H4 (cell line): ENCODE measurements at places on chromosomes 11 and 22.

DNA sequence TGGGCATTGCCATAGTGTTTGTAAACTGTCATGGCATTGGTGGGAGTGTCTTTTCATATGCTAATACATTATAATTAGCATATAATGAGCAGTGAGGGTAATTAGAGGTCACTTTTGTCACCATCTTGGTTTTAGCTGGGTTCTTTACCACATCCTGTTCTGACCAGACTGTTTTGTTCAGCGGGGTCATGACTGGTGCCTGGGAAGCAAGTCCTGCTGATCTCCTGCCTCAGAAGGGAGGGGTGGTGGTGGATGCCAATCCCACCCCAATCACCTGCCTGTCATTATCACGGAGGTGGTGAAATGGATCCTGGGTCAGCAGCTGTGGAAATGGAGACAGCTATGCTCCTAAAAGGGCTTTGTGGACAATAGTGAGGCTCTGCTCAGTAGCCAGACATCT lies 31.2 kb downstream of the IL18 start:
- no peak for DNase-seq

DNA sequence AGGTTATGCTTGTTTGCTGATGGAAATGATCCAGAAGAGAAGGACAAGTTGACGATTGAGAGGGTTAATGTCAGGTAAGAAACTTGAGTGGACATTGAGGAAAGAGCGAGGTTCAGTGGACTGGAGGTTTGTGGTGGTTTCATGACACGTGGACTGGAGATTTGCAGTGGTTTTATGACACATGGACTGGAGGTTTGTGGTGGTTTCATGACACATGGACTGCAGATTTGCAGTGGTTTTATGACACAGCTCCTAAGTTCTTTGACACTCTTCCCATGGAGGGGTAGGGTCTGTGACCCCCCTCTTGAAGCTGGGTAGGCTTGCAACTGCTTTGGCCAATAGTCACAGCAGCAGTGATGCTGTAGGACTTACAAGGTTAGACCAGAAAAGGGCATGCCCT lies 5.4 kb upstream of the MAPK8IP2 start:
- no peak for DNase-seq

DNA sequence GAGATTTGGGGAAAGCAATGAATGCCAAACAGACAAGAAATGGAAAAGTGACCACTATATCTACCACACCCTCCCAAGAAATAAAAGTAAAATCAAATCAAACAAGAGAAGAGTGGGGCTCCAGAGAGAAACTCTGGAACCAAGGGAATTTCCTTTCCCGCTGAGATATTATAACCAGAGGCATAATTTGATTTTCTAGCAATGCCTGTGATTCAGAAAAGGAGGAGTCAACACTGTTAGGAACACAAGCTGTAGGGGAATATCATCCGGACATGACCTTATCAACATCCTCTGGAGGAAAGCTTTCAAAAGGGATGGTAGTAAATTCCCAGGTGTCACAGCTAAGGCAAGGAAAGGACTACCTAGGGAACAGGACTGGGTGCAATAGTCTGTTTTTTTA lies 29.6 kb upstream of the LRRC55 start:
- no peak for DNase-seq

DNA sequence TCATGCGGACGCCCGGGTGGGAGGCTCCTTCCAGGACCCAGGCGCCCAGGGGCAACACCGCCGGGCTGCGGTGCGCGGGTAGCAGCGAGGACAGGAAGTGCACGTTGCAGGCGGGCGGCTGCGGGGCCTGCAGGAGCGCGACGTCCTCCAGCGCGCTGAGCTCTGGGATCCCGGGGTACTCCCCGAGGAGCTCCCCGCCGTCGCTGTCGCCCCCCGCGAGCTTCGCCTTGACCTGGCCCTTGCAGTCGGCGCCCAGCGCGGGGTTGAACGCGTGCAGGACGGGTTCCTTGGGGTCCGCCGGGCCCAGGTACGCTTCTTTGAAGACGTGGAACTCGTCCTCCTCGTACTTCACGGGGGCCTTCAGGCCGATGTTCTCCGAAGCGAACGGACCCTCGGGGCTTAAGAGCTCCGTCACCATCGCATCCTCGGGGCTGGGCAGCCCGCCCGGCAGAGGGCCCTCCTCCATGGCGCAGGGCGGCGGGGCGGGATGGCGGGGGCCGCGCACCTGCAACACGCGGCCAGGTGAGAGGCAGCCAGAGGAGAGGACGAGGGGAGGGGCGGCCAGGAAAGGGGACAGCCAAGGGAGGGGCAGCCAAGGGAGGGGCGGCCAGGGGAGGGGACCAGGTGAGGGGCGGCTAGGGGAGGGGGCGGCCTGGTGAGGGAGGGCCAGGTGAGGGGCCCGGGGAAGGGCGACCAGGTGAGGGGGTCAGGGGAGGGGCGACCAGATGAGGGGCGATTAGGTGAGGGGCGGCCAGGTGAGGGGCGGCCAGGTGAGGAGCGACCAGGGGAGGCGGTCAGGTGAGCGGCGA lies 921 bp downstream of the TESMIN start:
- DNase-seq: no peak

DNA sequence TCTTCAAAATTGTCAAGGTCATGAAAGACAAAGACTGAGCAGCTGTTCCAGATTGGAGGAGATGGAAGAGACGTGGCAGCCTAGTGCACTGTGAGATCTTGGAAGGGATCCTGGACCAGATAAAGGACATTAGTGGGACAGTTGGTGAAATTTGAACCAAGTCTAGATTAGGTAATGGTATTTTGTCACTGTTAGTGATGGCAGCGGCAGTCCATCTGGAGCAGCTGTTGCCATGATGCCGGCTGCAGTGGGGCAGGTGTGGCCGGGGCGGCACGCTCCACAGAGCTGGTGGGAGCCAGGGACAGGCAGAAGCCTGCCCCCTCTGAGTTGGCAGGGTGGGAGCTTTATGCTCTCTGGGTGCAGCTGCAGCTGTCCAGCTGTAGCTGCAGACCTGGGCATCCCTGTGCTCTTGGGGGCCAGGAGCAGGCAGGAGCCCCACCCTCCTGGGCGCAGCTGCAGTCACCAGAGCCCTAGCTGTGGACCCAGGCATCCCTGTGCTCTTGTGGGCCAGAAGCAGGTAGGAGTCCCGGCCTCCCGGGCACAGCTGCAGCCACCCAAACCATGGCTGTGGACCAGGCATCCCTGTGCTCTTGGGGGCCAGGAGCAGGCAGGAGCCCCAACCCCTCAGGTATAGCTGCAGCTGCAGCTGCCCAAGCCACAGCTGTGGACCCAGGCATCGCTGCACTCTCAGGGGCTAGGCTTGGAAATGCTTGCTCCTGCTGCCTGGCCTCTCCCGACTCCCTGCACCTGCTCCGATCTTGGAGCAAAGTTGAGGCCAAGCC lies 20.7 kb downstream of the DIXDC1 start:
- no peak for DNase-seq

DNA sequence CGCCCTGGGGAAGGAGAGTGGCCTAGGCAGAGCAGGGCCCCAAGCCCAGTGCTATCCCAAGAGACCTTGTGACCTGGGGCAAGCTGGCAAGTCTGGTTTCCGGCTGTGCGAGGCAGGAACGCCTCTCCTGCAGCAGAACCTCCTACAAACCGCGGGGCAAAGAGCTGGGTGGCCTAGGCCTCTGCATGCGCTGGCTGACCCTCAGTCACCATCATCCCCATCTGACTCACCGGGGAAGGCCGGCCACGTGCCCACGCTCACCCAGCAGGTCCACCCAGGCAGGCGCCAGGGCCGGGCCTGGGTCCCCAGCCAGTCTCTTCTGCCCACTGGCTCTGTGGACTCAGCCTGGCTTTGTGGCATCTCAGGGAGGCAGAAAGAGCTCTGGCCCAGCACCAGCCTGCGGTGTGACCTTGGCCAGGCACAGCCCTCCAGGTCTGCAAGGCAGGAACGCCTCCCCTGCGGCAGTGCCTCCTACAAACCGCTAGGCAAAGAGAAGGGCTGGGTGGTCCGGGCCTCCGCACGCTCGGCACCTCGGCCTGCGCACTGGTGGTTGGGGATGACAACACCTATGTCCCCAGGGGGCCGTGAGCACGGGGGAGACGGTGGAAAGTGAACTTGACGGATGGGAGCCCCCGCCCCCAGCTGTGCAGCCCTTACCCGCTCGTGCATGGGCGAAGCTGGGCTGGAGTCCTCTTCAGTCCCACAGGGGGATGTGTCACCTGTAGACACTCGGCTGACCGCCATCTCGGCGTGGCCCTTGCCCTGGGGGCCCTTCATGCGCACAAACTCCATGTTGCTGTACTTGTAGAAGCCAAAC lies 38.2 kb downstream of the KIAA0930 start:
- peak; percentile 87 for DNase-seq

GRCh38 chr11:120226714-120227113 lies 13.2 kb upstream of the POU2F3 start:
- no peak for DNase-seq

DNA sequence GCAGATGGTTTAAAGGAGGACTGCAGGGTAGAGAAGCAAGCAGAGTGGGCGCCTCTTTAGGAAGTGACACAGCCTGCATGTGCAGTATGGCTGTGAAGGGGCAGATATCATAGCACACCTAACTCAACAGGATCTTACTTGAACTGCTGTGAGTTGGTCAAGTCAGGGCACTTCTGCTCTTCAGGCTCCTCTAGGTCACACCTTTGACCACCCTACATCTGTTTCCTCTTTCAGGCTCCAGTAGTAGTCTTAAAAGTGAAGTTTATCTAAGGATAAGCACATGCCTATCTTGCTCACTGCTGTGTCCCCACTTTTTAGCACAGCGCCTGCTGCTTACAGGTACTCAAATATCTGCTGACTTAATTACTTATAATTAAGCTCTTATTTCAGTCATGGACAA lies 6.5 kb downstream of the MRPL16 start:
- no peak for DNase-seq

GRCh38 chr11:45165386-45165785 lies 18.9 kb downstream of the PRDM11 start:
- no peak for DNase-seq

- no peak for DNase-seq
Measured at GRCh38 chr11:117282956-117283355, 8.2 kb upstream of the BACE1-AS start.

- DNase-seq: no peak
Measured at GRCh38 chr22:22216450-22216959, 28.1 kb upstream of the VPREB1 start.

- DNase-seq: no peak
Measured at GRCh38 chr11:93389737-93390136, 59.2 kb downstream of the DEUP1 start.

DNA sequence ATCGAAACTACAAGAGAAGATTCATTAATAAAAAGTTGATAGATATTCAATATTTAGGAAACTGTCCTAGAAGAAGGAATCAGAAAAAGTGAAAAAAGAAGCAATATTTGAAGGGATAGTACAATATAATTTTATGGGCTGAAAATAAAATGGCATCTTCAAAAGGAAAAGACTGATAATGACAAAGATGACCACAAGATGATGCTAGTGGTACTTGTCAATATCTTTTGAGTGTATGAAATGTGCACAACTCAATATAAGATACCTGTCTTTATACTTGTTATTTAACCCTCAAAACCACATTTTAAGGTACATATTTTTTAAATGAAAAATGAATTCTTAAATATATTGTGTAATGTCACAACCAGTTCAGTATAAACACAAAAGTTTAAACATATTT lies 1059.6 kb upstream of the RAG2 start:
- peak; percentile 43 for DNase-seq

DNA sequence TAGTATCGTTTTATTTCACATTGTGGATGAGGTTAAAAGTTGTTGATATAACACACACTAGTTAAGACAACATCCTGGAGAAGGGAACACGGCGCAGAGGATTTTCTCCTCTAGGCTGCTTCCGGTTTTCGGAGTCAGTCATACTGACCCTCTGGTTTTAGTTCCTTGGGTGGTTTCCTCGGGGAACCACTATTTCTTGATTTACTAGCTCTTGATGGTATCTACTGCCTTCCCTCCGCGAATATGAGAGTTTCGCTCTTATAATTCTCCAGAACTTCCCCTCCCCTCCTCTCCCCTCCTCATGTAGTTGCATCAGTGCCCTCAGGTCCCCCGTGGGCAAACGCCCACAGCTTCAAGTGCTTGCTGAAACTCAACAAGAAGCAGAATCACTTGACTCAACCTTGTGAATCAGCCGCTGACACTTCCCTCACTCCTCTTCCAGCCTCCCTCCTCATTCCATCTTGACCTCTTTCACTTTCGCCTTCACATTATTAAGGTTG lies 15.9 kb upstream of the APOBEC3A start:
- no peak for DNase-seq

DNA sequence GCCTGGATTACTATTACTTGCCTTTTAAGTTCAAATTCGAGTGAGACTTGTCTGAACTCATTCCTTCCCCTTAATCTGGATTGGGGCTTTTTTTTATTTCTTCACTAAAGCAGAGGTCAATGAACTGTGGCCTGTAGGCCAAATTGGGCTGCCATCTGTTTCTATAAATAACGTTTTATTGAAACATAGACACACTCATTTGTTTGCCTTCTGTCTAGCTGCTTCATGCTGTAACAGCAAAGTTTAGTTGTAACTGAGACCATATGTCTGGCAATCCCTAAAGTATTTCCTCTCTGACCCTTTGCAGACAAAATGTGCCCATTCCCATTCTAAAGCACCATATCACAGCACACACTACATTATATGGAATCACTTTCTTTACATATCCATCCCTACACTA lies 207.9 kb upstream of the ISX start:
- DNase-seq: no peak

- no peak for DNase-seq
Measured at GRCh38 chr11:103546236-103546635, 437.0 kb downstream of the DYNC2H1 start.

GRCh38 chr11:78041843-78042440 lies 18.9 kb upstream of the KCTD14 start:
- DNase-seq: no peak

DNA sequence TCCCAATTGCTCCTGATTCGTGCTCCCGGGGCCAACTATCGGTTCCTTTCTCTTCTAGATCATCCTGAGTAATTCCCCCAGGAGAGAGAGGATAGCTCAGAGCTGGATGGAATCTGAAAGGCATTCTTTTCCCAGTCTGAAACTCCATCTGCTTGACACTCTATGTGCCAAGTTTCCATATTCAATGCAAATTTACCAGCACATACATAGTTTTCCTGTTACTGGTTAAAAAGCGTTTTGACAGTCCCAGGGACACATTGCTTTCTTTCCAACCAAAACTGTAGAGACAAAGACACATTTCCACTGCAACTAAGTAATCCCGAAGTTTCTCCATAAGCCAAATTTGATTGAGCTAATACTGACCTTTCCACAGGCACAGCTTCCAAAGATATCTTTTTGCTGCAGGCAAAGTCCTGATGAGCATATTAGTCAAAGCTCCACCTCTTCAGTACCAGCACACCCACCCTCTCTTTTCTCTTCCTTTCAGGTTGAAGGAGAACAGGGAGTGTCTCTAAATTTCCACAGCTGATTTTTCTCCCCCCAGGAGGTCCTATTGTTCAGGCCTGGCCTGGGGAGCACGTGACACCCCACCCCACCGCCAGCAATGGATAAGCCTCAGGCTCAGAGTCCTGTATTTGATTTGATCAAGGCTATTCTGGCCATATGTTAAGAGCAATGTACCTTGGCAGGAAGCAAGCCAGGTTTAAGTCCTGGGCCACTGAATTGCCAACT lies 9.7 kb upstream of the ANKK1 start:
- no peak for DNase-seq

DNA sequence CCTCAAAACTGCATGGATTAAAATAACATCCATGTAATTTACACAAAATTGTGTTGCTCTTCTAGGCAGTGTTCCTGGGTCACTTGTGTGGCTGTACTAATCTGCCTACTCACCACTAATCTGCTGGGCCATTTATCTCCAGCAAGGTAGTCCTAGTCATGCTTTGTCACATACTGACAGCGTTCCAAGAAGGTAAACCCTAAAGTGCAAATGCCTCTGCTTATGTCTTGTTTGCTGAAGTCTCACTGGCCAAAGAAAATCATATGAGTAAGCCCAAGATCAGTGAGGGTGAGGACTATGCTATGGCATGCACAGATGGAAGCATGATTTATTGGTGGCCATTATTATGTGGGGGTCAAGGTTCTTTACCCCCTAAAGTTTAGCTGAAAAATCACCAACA lies 630.2 kb upstream of the LUZP2 start:
- no peak for DNase-seq
